ENCODE measurements at places on chromosomes 13 and 19.
A peak's percentile ranks its signal among the peaks of the same experiment; 100 is the strongest.

- DNase-seq = no peak
Measured at GRCh38 chr13:53045189-53045588, 16.6 kb downstream of the OLFM4 start.

DNA sequence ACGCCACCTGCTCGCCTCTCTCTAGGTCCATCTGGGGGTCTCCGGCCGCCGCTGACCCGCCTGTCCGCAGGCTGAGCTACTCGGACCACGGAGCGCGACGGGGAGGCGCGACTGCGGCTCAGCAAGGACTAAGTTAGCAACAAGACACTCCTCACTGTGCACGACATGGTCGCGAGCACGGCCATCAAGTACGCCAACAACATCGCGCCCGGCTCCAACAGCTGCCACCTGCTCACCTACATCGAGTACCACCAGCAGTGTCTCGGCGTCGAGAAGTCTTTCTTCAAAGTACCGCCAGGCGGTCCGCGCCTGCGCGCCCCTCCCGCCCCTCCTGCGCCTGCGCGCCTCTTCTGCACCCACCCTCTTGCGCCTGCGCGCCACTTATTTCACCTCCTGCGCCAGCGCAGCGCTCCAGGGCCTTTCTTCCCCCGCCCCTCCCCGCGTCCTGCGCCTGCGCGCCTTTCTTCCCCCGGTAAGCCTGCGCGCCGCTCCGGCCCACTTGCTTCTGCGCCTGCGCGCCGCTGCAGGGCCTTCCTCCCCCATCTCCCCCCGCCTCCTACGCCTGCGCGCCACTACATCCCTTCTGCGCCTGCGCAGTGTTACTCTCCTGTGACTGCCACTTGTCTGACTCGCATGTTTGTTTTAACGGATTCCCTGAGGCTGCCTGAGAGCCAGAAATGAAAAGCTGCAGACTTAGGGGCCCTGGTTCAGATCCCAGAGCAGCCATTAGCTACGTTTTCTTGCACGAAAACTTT is 64.0 kb downstream of the ACSBG2 start:
- peak; percentile 98 for DNase-seq

- peak; percentile 58 for DNase-seq
Measured at GRCh38 chr19:40802300-40803169, 3.5 kb downstream of the EGLN2 start.

DNA sequence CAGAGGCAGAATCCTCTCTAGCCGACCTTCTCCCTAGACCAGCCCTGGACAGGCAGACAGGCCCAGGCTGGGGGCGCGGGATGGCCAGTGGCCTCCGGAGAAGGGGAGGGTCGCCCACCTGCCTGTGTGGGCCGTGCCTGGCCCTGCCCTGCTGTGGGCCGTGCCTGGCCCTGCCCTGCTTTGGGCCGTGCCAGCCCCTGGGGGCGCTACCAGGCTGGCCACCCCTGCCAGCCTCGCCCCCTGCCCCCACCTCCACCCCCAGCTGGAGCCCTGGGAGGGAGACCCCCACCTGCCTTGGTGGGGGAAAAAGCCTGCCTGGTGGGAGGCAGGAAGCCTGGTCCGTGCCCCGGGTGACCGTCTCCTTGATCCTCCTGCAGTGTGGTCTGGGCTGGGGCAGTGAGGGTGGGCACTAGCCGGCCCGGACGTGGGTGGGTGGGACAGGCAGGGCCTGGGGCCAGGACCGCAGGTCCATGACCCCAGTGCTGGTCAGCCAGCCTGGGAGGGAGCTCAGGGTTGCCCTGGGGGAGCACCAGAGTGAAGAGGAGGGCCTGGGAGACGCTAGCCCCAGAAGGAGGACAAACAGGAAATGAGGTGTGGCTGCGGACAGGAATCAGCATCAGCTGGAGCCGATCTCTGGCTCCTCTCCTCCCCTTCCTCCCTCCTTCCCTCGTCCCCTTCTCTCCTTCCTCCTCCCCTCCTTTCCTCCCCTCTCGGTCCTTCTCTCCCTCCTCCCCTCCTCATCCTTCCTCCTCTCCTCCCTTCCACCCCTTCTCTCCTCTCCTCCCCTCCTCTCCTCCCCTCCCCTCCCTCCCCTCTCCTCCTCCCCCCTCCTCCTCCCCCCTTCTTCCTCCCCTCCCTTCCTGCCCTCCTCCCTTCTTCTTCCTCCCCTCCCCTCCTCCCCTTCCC is 5.1 kb upstream of the MKNK2 start:
- DNase-seq = peak; percentile 60

DNA sequence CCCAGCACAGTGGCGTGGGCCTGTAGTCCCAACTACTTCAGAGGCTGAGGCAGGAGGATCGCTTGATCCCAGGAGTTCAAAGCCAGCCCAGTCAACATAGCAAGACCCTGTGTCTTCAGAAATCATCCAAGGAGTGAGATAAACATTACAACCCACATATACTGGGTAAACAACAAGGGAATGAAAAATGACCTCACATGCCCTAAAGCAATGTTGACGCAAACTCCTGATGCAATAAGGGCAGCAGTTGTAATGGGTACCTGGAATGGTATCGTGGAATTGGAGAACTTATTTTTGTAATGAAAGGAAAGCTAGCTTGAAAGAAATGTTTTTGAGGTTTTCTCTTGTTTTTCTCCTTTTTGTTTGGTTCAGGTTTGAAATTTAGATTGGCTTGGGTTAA is 24.5 kb upstream of the LGALS16 start:
- no peak for DNase-seq

GRCh38 chr13:89322466-89322865 is 1651.3 kb downstream of the SLITRK5 start:
- no peak for DNase-seq

DNA sequence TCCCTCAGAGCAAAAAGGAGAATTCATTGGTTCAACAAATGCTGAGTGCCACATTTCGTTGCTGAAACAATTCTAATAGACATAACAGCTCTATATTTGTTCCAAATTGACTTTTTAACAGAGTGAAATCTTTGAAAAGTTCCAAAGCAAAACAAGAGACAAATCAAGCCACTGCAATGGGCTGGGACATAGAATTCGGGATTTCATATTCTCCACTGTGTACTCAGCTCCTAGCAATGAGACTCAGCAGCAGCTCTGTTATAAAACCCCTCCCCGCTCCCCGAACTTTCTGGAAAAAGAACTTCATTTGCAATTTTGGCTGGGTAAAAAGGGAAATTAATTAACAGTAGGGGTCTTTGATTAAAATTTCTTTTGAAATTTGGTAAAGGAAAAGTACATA is 11.3 kb downstream of the RFX2 start:
- DNase-seq = no peak

GRCh38 chr13:25881971-25882451 is 169.8 kb downstream of the SHISA2 start:
- DNase-seq = no peak

DNA sequence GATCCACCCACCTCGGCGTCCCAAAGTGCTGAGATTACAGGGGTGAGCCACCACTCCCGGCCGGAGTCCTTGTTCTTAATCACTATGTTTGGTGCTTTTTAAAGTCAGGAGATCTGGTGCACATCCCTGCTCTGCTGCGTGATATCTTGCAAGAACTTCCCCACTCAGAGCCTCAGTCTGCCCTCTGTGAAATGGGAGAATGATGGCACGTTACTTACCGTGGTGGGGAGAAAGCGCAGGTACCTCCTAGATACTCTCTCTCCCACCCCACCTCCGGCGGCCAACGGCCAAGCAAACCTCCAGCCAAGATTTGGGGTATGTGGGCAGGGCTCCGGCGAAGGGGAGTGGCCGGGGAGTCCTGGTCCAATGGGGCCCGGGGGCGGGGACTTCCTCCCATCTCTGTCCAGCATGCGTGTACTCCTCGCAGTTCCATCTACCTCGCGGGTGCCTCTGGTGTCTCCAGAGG is at the start of gene RYR1:
Gene RYR1 (plus strand): TSS at position 424 of the 466 bp plus-strand sequence. CDS start 139 bp downstream, outside the sequence.
- peak; percentile 38 for DNase-seq

DNA sequence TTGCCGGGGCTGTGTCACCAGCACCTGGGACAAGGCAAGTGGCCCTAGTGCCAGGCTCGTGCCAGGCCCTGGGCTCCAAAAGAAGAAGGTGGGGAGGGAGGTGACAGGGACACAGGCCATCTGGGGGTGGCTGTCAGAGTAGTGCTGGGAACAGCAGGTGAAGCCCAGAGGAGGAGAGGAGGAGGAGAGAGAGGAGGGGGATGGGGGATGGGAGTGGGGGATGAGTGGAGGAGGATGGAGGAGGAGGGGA is 18.7 kb downstream of the LSM4 start:
- DNase-seq = peak; percentile 65

GRCh38 chr13:51043310-51043709 is 67.8 kb downstream of the C13orf42 start:
- DNase-seq = no peak

- no peak for DNase-seq
Measured at GRCh38 chr13:88649855-88650254, 978.7 kb downstream of the SLITRK5 start.

DNA sequence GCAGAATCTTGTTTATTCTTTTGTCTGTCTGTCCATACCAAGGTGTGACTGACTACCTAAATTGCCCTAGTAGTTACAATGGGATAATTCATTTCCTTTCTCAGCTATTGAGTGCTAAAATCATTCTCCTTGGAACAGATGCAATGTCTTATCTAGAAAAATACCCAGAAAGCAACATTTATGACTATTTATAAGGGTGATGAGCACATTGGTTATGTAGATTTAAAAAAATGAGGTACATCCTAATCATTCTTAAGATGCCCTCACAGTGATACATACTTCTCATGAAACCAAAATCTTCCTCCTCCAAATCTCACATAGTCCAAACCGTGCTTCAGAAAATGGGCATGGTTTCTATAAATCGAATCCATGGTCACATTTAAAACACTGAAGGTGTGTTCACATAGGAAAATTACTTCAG is 11.6 kb upstream of the UBE2L5 start:
- no peak for DNase-seq

GRCh38 chr13:59754411-59754810 is 409.3 kb downstream of the DIAPH3 start:
- no peak for DNase-seq

GRCh38 chr13:110297766-110298504 is 9.0 kb downstream of the COL4A1 start:
- no peak for DNase-seq

DNA sequence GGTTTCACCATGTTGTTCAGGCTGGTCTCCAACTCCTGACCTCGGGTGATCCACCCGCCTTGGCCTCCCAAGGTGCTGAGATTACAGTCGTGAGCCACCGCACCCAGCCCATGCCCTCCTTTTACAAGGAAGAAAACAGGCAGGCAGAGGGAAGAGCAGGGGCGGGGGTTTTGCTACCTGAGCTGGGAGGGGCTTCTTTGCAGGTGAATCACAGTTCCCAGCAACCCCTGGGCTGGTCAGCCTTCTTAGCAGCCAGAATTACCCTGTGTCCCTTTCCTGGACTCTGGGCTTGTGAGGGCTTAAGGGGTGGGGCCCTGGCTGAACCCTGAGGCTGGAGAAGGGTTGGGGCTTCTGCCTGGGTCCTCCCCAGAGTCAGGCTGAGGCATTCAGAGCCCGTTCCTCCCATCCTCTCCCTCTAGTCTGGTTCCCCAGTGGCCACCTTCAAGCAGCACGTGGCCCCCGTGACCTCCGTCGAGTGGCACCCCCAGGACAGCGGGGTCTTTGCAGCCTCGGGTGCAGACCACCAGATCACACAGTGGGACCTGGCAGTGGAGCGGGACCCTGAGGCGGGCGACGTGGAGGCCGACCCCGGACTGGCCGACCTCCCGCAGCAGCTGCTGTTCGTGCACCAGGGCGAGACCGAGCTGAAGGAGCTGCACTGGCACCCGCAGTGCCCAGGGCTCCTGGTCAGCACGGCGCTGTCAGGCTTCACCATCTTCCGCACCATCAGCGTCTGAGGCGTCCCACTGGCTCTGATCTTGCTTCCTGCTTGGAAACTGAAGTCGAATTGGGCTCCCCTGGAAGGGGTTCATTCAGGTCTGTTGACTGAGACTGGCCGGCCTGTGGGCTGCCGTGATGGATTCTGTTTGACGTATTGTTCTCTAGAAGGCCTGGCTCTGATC is 2.8 kb upstream of the KCNJ14 start:
- DNase-seq = no peak

DNA sequence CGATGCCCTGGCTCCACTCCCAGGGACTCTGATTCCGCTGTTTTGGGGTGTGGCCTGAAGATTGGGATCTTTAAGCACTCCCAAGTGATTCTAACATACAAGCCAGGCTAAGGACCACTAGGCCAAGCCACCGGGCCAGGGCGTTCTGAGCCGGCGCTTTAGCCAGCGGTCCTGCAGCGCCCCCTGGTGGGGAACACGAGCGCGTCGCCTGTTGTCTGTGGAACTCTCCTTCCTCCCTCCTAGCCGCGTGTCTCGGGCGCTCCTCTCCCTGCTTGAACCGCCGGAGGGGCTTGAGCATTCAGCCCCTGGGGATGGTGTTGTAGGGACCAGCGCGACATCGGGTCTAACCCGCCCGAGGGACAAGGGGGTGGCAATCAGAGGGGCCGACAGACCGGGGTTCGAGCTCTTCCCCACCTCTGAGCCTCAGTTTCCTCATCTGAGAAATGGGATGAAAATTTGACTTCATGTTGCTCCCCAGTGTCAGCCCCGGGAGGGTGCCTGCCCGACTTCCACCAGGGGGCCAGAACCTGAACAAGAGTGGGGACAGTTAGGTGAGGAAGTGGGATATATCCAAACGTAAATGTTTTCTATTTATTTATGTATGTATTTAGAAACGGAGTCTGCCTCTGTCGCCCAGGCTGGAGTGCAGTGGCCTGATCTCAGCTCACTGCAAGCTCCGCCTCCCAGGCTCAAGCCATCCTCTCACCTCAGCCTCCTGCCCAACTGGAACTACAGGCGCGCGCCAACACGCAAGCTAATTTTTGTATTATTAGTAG is 18.0 kb upstream of the PNMA8B start:
- DNase-seq = peak; percentile 57

- DNase-seq = no peak
Measured at GRCh38 chr13:39269004-39269403, 230.7 kb downstream of the NHLRC3 start.

GRCh38 chr19:51422053-51422448 is 4.6 kb upstream of the SIGLEC10 start:
- DNase-seq = peak; percentile 61

DNA sequence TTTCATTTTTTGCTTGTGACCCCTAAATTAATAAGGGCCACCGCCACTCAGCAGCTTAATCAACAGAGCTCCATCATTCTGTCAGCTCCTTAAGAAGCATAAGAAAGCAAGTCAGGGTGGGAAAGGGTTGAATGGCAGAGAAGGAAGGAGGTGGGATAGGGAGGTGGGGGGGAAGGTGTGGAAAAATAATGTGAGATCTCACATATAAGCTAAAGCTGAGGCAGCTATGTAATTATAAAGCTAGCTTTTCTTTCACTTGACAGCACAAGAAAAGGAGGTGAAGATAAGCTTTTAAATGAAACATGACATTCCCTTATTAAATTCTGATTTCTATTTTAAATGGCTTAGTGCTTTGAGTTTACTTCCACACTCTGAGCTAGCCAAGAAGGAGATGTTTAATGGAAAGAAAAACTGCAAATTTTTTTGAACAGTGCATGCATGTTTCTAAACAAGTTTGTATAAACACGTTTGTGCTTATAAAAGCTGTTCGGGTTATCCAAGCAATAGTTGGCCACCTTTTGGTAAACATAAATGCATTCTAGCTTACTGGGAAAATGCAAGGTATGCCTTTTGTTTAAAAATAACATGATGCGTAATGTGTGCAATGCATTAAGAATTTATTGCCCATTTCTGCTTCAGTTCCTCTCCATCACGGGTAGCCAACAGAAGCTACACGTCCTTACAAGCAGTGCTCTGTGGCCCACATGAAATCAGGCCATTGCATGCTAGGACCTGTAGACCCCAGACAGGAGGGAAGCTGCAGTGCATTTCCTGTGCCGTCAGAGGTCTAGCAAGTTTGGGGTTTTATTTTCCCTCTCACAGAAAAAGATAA is 96.2 kb downstream of the LHFPL6 start:
- DNase-seq = no peak

- DNase-seq = no peak
Measured at GRCh38 chr13:65959305-65959704, 1270.8 kb downstream of the PCDH9 start.

GRCh38 chr19:2231621-2232221 is 4.4 kb downstream of the PLEKHJ1 start:
- peak; percentile 39 for DNase-seq

All from cerebellum (tissue), 4 donors.